Astrocyte of the hippocampus (primary cell): ENCODE measurements at places on chromosomes 11 and 22.

DNA sequence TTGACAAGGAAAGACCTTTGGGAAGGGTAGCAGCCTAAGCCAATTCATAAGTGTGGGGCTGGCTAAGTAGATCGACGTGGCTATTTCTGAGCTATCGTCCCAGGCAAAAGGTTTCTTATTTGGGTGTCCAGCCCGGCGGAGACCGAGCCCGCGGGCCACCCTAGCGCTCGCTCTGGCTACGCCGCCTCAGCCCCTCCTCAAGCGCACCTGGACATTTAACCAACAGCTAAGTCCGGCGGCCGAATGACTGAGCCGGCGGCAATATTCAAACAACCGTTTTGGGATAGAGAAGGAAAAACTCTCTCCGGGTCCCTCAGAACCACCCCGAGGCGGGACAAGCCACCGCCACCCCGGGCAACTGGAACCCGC is 457 bp downstream of the RNF141 start:
- DNase-seq: peak; percentile 71

DNA sequence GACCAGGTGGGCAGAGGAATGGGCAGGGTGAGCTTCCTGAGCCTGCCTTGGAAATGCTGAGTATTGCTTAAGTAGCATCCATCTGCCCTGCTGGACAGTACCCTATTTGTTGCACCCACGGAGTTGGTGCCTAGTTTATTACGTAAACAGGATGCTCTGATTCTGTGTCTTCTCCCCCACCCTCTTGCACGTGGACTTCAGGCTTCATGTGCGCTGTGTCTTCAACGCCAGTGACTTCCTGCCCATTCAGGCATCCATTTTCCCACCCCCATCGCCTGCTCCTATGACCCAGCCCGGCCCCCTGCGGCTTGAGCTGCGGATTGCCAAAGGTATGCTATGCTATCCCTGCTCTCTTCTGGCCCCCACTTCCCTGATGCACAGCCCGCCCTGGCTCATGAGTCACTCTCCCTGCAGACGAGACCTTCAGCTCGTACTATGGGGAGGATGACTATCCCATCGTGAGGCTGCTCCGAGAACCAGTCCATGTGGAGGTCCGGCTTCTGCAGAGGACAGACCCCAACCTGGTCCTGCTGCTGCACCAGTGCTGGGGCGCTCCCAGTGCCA is 5.7 kb downstream of the ZP1 start:
- DNase-seq: peak; percentile 76

- DNase-seq: no peak
Measured at GRCh38 chr11:134584706-134585445, 172.8 kb upstream of the B3GAT1 start.

GRCh38 chr11:78424334-78425270 is 7.0 kb upstream of the GAB2 start:
- DNase-seq: no peak

GRCh38 chr11:73715541-73715940 is 45.3 kb downstream of the RAB6A start:
- DNase-seq: no peak

- DNase-seq: no peak
Measured at GRCh38 chr11:126148317-126148716, 63.1 kb downstream of the RPUSD4 start.

GRCh38 chr11:63882555-63883242 is 34.3 kb downstream of the RCOR2 start:
- peak; percentile 80 for DNase-seq

- no peak for DNase-seq
Measured at GRCh38 chr22:24962094-24962493, 9.6 kb downstream of the KIAA1671 start.

DNA sequence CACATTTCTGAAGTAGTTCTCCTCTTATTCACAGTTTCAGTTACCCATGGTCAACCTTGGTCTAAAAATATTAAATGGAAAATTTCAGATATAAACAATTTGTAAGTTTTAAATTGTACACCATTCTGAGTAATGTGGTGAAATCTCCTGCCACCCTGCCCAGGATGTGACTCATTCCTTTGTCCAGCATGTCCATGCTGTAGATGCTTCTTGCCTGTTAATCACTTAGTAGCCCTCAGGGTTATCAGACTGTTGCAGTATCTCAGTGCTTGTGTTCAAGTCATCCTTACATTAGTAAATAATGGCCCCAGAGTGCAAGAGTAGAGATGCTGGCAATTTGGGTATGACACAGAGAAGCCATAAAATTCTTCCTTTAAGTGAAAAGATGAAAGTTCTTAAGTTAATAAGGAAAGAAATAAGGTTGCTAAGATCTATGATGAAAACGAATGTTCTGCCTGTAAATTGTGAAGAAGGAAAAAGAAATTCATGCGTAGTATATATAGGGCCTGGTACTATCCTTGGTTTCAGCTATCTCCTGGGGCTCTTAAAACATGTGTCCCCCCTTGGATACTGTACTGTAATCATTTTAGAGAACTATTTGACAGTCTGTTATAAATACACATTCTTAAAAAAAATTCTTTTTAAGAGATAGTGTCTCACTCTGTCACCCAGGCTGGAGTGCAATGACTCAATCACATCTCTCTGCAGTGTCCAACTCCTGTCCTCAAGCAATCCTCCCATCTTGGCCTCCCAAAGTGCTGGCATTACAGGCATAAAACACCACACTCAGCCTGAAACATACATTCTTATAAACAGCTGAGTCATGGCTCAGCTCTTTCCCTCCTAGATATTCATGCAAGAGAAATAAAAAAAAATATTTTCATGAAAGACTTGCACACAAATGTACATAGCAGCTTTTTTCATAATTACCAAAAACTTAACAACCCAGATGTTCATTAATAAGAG is 31.3 kb downstream of the MTNR1B start:
- peak; percentile 64 for DNase-seq
